ENCODE measurements at places on chromosomes 4 and X.

GRCh38 chr4:99763635-99764101, 53.0 kb upstream of the DAPP1 start:
- no peak for DNase-seq

GRCh38 chr4:107379054-107379869, 340.8 kb downstream of the PAPSS1 start:
- no peak for DNase-seq

DNA sequence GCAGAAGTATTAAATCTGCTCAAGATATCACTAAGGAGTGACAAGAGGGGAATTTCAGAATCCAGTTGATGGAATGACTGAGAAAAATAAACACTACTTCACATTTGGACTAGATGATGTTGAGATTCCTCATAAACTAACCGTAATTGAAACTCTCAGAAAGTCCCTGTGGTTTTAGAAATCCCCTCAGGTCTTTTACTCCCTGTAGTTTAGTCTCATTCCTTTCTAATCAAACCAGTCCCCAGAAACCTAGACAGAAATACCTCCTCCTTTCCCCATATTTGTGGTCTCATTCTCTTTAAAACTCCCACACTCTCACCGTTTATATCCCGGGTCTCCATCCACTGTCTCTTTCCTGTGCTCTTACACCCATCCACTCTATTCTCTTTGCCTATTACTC, 15.0 kb upstream of the TLR1 start:
- DNase-seq = no peak

DNA sequence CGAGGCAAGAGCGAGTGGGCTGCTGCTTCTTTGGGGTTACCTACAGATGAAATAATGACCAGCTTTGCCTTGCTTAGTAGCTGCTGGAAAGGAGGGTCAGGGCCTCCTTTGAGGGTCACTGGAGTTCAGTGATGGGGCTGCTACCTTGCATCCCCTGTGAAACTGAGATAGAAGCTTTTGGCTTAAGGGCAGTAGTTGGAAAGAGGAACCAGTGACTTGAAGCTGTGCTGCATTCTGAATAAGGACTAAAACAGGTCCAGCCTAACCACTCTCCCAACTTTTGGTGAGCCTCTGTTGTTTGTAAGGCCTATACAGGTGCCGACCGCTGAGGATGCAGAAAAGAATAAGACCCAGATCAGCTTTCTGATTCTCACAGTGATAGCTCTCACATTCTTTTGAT, 41.2 kb downstream of the RASL11B start:
- no peak for DNase-seq

DNA sequence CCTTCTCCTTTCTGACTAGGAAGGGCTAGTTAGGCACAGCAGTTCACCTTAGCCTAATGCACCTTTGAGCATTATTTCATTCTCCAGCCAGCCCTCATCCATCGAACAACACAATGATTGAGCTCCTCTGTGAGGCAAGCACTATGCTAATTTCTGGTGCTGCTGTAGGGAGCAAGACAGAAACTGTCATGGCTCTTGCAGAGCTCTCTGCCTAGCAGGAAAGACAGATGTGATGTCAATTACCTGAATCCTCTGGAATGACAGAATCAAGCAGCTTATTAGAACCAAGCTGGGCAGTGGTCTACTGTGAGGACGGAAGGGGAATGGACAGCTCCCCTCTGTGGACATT, 256.1 kb upstream of the NOCT start:
- no peak for DNase-seq

GRCh38 chr4:139522457-139522856, 33.6 kb downstream of the SETD7 start:
- no peak for DNase-seq

GRCh38 chr4:13944095-13944511, 316.6 kb upstream of the BOD1L1 start:
- DNase-seq = no peak

GRCh38 chr4:120865985-120866384, 56.5 kb downstream of the PRDM5 start:
- DNase-seq = no peak

DNA sequence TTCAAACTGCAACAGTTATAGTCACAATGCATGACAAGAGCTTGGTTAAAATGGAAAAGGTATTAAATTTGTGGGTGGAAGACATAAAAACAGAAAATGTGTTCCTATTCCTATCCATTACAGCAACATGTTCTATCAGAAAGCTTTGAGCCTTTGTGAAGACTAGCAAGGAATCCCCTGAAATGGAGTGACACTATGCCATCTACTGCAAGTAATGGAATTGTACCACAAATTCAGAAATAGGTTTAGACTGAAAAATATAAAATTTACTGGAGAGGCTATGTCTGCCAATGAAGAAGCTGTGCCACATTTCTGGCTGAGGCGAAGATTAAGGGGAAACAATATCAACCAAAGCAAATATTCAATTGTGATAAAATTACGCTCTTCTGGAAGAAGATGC, 247.9 kb downstream of the ADAM29 start:
- DNase-seq = no peak

GRCh38 chrX:87900320-87900908, 382.8 kb downstream of the KLHL4 start:
- peak; percentile 28 for DNase-seq

- DNase-seq = no peak
Measured at GRCh38 chr4:137794764-137795254, 262.5 kb upstream of the PCDH18 start.

DNA sequence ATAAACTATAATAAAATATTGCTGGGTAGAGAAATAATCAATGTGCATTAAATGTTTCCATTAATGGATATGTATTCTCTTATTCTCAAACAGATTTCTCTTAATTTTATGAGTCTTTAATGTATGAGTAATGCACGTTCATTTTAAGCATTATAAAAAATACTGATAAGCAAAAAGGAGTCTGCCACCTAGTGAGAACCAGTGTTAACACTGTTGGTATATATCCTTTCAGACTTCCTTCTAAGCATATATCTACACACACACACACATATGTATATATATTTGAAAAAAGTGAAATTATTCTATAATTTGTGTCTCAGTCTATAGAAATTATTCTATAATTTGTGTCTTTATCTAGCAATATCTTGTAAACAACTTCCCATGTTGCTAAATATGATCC, 49.9 kb upstream of the MTMR1 start:
- DNase-seq = peak; percentile 8

GRCh38 chr4:3266076-3266475, 17.1 kb downstream of the MSANTD1 start:
- DNase-seq = no peak

- peak; percentile 72 for DNase-seq
Measured at GRCh38 chrX:12814420-12814819, 23.2 kb downstream of the PRPS2 start.

GRCh38 chr4:657338-657833, 16.7 kb downstream of the ATP5ME start:
- DNase-seq = no peak

DNA sequence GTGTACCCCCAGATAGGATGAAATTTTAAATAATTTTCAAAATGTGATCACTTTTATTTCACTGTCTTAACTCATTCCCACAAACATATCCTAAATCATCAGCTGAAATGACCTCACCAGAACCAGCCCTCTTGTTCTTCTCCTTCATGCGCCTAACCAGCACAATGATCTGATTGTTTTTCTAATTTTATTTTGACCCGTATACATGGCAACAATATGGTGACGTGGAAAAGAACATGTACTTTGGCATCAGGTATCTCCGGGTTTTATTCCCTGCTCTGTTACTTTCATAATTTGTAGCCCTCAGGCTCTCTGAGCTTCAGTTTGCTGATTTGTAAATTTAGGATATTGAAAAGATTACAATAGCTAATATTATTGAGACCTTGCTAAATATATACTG, 562.4 kb upstream of the ZFP42 start:
- DNase-seq = no peak

DNA sequence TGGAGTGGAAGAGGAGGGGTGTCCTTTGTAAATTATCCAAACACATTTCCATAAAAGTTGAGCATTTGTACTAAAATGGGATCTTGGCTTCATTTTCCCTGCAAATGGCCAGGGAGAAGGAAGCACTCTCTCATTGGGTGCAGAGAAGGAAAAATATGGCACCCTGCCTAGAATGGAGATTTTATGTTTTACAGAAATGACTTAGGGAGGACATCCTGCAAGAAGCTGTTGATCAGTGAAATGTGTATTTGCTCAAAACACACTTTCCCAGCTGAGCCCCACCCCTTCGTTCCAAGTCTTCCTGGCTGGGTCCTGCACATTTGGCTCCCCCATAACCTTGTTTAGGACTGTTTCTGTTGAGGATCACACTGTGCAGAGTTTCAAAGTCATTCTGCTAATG, 213.5 kb upstream of the TAPT1 start:
- no peak for DNase-seq

DNA sequence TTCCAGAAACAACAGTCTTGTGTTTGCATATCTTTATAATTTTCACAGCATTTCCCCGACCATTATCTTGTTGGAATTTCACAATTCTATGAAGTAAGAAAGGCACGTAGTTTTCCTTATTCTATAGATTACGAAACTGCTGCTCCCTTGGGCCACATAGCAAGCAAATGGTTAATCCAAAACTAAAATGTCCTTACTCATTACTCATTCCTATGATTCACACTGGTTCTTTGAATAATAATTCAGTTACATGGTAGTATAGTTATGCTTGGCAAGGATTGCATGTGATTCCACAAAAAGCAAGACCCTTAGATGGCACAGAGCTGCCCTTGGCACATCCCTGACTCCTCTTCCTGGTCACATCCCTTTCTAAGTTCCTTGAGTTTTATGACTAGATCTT, 51.2 kb downstream of the OR13H1 start:
- DNase-seq = no peak

GRCh38 chr4:2713337-2713736, 42.8 kb downstream of the TNIP2 start:
- DNase-seq = no peak

GRCh38 chr4:42172921-42173320, 20.5 kb upstream of the BEND4 start:
- DNase-seq = no peak

DNA sequence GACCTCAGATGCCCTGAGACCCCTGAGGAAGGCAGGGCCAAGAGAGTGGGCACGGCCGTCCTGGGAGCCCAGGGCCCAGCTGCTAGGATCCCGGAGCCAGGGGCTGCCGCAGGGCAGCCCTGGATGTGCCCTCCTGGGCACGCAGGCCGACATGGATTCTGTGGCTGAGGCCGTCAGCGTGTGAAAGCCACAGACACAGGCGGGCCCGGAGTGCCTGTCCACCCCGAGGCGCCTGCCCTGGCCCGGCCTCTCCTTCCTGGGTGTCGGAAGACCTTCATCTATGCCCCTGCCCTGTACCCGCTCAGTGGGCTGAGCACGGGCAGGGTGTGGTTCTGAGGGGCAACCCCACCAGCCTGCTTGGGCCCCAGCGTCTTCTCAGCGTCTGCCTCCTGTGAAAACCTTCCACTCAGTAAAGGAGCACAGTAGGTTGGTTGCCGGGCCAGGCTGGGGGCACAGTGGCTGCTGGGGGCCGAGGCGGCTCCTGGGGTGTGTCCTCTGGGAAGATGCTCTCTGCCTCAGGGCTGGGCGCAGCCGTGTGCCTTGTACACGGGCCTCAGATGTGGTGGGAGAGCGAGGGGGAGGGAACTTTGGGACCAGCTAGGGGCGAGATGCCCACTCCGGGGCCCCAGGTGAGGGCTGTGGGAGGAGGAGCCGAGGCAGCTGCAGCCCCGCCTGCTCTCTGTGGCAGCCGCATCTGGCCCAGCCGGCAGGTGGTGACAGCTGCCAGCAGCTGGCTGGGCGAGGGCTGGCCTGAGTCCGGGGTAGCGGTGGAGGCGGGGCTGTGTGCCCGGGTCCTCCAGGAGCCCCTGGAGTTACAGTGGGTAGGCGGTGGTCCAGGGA, 20.8 kb downstream of the FGFRL1 start:
- no peak for DNase-seq

- DNase-seq = no peak
Measured at GRCh38 chr4:165437691-165438090, 58.9 kb downstream of the CPE start.

GRCh38 chrX:137747244-137748043, 181.5 kb downstream of the ZIC3 start:
- no peak for DNase-seq

GRCh38 chrX:123392921-123393320, 208.8 kb downstream of the GRIA3 start:
- DNase-seq = no peak

- DNase-seq = no peak
Measured at GRCh38 chr4:147994491-147995385, 262.9 kb downstream of the ARHGAP10 start.

DNA sequence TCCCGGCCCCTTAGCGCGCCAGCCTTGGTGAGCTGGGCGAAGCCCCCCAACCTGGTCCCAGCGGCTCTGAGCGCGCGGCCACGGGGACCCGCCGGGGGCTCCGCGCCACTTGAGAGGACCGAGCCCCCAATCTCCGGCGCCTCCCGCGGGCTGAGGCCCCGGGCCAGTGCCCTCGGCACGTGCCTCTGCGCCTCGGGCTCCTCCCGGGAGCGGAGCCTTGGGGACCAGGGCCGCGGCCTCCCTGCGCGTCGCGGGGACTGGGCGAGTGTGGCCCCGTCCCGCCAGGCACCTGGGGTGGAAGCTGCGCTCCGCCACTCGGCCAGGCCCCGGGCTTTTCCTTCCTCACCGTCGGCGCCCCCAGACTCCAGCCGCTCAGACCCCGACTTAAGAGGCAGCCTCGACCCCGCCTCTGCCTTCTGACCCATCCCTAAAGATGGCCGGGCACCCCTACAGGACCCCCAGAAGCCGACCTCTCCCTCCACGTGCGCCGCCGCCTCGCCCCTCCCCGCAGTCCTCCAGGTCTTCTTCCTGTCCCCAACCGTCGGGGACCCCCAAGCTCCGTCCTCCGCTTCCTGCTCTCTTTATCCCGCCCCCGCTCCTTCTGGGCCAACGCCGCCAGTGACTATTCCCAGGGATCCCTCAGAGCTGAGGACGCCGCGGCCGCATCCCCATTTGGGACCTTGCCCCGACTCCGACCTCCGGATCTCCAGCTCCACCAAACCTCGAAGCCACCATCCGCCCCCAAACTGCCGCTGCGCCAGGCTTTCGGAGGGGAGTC, 752 bp downstream of the ERAS start:
- DNase-seq = no peak

- no peak for DNase-seq
Measured at GRCh38 chr4:25863347-25863784, 578 bp upstream of the SEL1L3 start.

DNA sequence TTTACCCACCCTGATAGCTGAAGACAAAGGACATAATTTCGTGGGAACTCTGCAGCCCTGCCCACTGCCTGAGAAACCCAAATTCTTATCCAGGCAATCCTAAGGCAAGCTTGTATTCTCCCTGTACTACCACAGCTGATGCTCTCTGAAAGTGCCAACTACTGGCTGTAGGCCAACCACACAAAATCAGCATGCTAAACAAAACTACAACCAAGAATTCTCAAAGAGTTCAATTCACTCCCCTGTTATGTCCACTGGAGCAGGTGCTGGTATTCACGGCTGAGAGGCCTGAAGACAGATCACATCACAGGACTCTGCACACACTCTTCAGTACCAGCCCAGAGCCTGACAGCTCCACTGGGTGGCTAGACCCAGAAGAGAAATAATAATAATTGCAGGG, 375.9 kb upstream of the NDST4 start:
- no peak for DNase-seq

- DNase-seq = no peak
Measured at GRCh38 chrX:133666256-133666655, 251.0 kb upstream of the GPC4 start.

GRCh38 chrX:2894885-2895292, 34.2 kb downstream of the ARSD start:
- DNase-seq = peak; percentile 95

- no peak for DNase-seq
Measured at GRCh38 chrX:97074400-97074799, 190.7 kb downstream of the RPA4 start.

- DNase-seq = peak; percentile 96
Measured at GRCh38 chrX:44344687-44345086, 1.2 kb upstream of the EFHC2 start.

All from KBM-7 (cell line).